Testis (tissue), 5 donors: ENCODE measurements at places on chromosomes 12 and 14.

DNA sequence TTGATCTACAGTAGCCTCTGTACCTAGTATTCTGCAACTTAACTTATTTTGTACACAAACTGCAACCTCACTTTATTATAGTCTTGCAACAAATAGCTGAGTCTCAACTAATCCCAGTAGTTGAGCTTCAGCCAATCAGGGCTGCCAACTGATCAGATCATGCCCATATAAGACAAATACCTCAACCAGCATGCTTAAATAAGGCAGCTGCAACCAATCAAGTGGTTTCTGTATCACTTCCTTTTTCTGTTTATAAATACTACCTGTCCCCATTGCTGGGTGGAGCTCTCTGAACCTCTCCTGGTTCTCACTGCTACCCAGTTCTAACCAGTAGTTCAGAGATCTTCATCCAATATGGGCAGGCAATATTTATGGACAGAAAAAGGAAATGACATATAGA, 248.5 kb upstream of the FBXO33 start:
- no peak for DNase-seq

DNA sequence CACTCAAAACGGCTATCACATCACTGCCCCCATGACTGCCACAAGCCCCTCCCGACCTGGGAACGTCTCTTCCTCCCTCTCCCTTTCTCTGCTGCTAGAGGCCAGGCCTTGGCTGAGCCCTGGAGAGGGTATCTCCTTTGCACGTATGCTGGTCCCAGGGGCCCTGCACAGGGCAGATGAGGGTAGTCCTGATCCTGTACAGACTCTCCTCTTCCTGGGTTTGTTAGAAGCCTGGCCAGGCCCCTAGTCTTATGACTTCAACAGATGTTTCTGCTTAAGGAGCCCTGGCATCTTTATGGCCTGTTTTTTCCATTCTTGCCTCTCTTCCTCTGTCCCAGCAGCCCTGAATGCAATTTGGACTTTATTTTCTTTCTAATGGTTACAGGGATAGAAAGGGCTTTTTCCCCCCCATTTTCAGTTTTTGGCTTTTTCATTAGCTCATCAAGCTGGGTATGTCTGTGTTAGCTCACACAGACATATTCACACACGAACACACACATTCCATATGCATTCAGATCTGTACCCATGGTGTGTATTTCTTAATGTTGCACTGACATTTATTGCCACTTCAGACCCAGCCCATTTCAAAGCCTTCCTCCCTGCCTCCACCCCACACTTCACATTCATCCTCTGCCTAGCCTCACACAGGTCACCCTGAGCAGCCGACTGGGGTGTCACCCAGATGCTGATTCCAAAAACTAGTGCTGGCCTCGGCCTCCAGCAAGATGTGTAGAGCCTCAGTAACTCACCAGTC, 203.2 kb downstream of the ZFP36L1 start:
- DNase-seq = peak; percentile 78

- no peak for DNase-seq
These were observed 18.4 kb upstream of the KRT86 start for GRCh38 chr12:52255926-52256583.

GRCh38 chr12:28035500-28035899, 63.0 kb upstream of the PTHLH start:
- no peak for DNase-seq

DNA sequence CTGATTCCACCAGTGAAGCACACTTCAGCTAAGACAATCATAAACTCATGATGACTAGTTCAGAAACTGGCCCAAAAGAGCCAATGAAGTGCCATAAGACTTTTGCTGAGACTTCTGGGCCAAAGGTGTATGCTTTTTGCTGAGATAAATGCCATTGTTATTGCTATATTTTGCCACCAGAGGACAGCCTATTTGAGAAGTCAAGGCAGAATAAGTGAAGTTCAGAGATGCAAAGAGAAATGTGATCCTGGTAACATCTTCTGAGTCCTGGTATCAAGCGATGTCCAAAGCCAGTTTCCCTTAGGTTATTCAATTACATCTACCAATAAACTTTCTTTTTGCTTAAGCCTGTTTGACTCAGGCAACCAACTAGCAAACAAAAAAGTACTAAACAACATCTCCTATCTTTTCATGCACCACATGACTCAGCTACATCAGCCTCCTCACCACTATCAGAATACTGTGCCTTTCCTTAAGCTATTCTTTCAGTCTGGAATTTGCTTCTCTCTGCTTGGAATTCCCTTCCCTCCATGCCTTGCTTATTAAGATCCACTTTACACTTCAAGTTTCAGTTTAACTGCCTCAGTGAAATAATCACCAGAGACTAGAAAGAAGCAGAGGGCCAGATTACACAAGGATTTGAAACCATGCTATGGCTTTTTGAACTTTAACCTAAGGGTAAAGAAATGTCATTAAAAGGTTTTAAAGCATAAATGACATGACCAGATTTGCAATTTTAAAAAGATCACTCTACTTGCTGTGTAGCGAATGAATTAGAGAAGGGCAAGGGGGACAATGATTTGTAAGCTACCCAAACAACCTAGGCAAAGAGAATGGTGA, 14.0 kb downstream of the CRY1 start:
- DNase-seq = no peak

GRCh38 chr12:62658910-62659309, 192.3 kb downstream of the MON2 start:
- no peak for DNase-seq

DNA sequence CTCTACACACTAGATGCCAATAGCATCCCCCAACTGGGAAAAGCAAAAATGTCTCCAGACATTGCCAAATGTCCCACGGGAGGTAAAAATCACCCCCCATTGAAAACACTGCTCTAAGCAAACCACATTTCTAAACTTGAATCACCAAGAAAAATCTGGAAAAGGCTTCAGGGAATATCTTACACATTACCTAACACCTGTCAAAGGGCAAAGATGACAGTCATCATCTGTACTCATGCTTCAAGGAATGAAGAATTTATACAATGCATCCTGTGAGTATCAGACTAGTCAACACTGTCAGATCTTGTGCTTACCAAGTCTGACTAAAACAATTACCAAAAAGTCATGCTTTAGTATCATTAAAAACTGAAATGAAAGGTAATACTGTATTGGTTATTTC, 161.6 kb upstream of the SOX5 start:
- no peak for DNase-seq

GRCh38 chr14:72178517-72178916, 246.3 kb downstream of the RGS6 start:
- DNase-seq = no peak

- DNase-seq = no peak
These were observed 34.4 kb upstream of the DLK1 start for GRCh38 chr14:100692256-100692655.

GRCh38 chr12:30974746-30975500, 48.4 kb downstream of the TSPAN11 start:
- DNase-seq = no peak

- no peak for DNase-seq
These were observed 8.8 kb upstream of the PHC1 start for GRCh38 chr12:8905546-8905945.

DNA sequence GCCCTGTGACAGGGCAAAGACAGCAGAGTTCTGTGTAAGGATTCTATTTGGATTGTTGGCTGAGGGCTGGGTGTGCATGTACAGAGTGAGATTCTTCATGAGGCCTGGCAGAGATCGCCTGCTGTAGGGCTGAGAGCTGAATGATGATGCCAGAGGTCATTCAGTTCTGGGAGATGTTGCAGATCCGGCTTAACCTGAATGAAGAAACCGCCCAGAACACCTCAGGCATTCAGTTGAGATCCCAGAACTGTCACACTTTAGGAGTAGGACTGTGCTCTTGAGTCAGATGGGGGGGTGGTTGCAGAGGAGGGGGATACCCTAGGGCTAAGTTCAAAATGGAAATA, 5.8 kb upstream of the EVL start:
- no peak for DNase-seq

DNA sequence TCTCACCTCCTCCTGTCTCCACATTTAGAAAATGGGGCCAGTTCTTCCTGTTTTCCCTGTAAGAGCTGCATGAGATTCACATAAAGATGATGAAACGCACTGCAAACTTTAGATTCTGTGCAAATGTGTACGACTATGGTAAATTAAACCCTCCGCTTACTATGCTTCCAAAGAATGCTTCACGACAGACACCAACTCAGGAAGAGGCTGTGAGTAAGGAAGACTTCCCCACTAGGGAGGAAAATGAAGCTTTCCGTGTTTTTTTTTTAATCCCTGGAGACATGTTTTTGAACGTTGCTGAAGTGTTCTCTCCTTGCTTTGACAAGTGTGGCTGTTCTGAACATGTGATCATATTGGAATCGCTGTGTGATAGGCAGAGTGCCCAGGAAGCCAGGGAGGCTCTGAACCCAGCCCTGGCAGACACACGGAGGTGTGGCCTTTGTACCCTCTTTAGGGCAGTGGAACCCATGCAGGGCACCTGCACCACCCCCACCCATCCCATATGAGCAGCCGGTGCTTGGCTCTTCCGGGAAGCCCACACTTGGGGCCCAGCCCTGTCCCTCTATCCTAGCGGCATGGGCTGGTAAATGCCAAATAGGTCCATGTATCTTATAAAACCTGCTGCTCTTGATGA, 7.5 kb upstream of the SYNE3 start:
- no peak for DNase-seq
